ENCODE measurements at places on chromosomes 1 and 21.
A peak's percentile ranks its signal among the peaks of the same experiment; 100 is the strongest.

- DNase-seq = no peak
Observed at GRCh38 chr1:182617734-182618351, 13.7 kb upstream of the RGS16 start.

DNA sequence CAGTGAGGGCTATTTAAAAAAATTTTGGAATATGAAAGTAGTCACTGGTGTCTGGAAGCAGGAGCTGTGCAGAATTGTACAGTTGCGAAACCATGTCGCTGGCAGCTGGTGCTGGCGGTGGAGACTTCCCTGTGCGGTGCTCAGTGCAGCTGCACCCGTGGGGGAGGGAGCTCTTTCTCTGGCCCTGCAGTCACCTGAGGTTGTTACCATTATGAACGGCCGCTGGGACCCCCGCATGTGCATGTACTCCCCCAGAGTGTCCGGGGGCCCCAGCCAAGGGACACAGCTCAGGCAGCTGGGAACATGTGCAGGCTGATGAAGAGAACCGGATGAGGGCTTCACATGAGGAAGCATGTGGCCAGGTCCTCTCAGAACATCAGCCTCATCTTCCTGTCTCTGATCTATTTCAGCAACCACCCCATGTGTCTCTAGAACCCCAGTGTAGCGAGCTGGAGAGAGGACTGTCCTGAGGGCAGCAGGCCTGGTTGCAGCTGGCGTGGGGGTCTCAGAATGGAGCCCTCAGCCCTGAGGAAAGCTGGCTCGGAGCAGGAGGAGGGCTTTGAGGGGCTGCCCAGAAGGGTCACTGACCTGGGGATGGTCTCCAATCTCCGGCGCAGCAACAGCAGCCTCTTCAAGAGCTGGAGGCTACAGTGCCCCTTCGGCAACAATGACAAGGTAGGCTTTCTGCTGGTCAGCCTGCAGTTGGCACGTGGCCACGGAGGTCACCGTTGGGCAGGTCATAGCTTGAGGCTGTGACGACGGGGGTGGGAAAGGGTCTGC, at the start of gene TRPM2:
TSS of gene TRPM2 (plus strand) at position 431 of the 780 bp plus-strand sequence. CDS start at position 511, 80 bp downstream.
- no peak for DNase-seq

DNA sequence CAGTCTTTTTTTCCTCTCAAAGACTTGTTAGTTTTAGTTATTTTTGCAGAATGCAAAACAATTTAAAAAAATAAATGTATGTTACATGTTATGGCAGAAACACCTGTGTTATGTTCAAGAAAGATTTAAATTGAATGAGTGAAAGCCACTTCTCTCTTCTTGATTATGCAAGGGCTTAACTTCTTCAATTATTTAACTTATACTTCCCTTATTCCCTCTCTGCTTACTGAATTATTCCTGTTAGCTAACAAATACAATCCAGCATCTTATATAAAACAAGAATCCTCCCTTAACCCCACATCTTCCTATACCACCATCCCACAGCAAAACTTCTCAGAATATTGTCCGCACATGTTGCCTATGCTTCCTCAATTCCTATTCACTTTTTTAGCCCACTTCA, 10.7 kb upstream of the FCER1A start:
- DNase-seq = no peak

DNA sequence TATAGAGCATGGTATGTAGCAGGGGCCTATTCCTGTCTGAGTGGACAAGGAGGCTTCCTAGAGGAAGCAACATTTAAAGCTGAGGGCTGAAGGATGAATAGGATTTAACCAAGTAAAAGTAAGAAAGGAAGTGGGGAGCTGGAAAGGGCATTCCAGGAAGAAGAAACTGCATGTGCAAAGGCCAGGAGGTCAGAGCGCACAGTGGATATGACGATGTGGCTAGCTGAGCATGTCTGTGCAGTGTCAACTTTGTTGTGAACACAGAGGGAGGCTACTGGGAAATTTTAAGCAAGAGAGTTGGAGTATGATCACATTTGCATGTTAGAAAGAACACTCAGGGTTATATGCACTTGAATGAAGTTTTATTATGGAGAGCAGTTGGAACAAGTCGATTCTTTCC, 28.6 kb upstream of the JUN start:
- DNase-seq = no peak

GRCh38 chr1:53987880-53988279, 30.1 kb downstream of the LDLRAD1 start:
- DNase-seq = no peak

DNA sequence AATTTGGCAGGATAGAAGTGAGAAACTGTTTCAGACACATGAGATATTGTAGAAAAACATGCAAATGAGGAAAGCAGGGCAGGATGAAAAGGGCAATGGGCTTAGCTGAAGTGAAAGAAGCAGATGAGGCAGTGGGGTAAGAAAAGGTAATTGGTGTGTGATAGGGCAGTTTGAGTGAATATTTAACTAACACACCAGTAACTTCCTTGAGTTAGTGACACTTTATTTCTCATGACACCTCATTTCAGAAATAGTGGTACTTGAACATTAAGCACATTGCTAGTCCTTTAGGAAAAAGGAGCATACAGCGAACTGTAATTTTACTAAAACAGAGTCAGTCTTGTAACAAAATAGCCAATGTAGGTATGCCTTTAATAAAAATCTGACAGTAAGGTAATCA, 415.0 kb downstream of the DPYD start:
- no peak for DNase-seq

GRCh38 chr1:183227422-183228346, 41.6 kb downstream of the LAMC2 start:
- peak; percentile 27 for DNase-seq

- no peak for DNase-seq
Observed at GRCh38 chr1:154398141-154398540, 7.0 kb upstream of the IL6R start.

DNA sequence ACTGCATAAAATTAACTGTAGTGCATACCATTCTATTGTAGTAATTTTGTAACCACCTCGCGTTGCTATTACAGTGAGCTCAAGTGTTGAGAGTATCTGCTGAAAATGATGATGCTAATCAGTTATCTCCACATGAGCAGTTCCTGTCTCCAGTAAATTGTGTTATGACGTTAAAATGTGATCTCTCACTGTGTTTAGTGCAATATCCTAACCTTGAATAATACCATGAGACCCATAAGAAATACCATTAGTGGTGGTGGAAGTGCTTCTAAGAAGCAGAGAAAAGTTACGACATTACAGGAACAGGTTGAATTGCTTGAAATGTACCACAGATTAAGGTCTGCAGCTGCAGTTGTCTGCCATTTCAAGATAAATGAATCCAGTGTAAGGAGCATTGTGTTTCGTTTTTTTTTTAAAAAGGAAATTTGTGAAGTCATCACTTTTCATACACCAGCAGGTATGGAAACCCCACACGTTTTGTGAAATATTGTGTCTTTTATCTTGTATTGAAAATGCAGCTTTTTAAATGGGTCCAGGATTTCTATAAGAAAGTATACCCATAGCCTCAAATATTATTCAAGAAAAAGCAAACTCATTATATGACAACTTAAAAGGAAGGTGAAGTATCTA, 72.5 kb downstream of the ANGPTL1 start:
- no peak for DNase-seq

- no peak for DNase-seq
Observed at GRCh38 chr1:30316056-30316455, 407.3 kb downstream of the MATN1 start.

DNA sequence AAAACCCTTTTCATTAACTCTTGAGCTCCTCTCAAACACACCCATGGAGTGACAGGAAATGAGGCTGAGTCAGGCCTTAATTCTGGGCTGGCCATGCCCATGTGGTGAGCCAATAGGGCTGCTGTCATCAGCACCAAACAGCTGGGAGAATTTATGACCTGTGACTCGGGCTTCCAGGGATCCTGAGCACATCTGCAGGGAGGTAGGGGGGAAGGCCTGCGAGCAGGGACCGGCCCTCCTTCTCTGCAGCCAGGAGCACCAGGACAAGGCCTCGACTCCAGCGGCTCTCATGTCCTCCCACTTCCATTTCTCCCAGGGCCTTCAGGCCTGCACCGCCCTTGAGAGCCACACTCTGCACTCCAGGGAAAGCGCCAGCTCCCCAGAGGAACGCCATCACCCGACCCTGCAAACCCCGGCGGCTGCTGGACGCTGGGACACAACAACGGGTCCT, 14.6 kb downstream of the RIPK4 start:
- no peak for DNase-seq

DNA sequence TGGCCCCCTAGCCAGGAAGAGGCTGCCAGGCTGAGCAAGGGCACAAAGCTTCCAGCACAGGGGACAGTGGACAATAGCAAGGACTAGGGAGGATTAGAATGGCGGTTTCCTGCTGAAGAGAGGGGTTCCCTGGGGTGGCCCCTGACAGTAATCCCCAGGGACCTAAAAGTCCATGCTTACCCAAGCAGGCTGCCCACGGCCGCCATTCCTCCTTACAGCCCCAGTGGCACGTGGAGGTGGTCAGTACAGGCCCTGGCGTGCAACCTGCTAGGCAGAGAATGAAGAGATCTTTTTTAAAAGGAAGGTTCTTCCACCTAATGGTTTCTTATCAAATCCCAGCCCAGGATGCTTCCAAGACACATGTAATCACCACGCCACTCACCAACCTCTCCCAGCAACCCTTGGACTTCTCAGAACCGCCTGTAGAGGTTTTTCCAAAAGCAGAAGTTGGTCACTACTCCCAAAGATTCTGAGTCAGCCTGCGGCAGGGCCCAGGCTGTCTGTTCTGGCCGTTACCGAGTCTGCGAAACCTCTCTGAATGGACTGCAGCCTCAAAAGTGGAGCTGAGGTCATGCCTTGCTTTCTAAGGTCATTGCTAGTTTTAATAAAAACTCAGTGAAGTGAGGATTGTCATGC, 926 bp downstream of the MRPL55 start:
- DNase-seq = no peak

DNA sequence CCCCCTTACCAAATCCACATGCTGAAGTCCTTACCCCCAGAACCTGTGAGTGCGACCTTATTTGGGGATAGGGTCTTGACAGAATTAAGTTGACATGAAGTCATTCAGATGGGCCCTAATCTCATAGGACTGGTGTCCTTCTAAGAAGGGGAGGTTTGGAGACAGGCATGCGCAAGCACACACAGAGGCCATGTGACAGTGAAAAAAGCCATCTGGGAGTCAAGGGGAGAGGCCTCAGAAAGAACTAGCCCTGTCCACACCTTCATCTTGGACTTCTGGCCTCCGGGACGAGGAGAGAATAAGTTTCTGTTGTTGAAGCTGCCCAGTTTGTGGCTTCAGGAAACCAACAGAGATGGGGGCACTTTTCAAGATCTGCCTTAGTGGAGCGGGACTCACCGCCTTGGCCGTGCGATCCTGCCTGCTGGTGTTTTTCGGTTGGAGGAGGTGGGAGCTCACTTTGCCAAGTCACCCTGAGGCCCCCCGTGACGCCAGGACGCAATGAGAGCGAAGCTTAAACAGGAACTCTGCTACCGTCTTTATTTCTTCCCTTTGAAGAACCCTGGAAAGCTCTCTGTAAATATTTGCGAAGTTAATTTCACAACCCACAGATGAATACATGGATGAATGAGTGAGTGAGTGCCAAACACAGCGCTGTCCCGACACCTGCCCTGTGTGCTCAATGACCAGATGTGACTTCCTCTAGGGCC, 42.5 kb upstream of the C1orf174 start:
- DNase-seq = no peak

GRCh38 chr1:38006008-38006828, 904 bp upstream of the FHL3 start:
- no peak for DNase-seq

DNA sequence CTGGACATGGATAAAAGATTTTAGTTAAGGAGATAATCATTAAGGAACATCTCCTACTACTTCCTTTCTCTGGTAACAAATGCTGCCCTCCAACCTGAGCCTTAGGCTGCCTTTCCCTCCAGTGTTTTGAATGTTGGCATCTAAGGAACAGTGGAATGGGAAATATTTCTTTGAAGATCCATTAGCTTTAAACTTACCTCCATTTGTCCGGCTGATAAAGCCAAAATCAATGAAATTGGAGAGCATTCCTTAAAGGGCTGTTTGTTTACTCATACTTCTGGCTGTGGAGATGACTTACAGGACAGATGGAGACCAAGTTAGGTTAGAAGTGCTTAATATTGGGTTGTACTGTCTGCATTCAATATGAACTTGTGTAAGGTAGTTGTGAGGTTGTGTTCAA, 439.1 kb downstream of the PLA2G4A start:
- no peak for DNase-seq

DNA sequence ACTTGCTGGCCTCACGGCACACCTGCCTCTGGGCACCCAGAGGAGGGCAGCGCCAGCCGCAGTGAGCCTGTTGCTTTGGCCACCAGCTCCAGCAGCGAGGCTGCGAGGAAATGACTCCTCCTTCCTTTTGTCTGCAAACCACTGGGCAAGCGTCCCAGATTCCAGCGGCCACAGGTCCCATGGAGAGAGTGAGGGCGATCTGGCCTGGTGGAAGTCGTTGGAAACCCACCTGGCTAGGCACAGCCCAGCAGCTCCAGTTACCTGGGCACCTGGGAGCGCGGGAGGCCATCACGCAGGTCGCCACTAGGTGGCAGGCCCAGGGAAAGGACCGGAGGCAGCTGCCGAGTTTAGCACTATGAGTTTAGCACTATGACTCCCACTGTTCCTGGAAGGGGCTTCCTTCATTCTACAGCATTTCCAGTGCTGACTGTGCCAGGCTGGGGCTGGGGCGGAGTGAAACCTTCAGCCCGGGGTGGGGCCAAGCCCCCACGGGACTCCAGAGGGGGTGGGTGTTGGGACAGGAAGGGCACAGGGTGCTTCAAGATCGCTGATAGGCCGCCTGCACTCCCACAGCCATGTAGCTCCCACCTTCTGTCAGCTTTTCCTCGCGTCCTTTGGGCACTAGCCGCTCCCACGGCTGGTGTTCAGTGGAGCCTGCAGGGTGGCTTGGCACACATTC, 1.1 kb upstream of the ESPN start:
- DNase-seq = peak; percentile 48

- no peak for DNase-seq
Observed at GRCh38 chr1:206449565-206449964, 20.7 kb upstream of the IKBKE start.

GRCh38 chr1:234484991-234485739, 6.2 kb upstream of the TARBP1 start:
- DNase-seq = no peak

DNA sequence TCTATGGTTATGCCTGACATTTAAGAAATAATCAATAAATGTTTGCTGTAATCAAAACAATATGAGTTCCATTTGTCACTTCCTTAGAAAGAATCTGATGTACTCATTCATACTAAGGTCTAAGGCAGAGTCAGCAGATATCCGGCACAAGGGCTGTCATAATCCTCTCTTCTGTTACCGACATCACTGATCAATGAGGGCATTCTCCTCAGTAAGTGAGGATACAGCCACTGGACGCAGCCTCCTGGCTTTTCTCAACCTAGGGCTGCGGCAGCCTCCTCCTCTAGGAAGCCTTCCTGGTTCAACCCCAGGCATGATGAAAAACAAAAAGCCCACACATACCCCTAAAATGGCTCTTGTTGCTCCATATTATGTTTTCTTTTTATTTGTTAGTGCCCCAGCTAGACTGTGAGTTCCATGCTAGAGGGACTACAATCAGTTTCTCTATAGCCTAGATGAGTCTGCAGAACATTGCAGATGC, 40.7 kb upstream of the TENT5C start:
- no peak for DNase-seq

GRCh38 chr21:27813344-27813743, 846.5 kb upstream of the ADAMTS5 start:
- DNase-seq = no peak
